ENCODE measurements at places on chromosomes 2 and 18.
A peak's percentile ranks its signal among the peaks of the same experiment; 100 is the strongest.

- DNase-seq, result no peak
Observed at GRCh38 chr2:129058981-129059380, 740.3 kb upstream of the HS6ST1 start.

DNA sequence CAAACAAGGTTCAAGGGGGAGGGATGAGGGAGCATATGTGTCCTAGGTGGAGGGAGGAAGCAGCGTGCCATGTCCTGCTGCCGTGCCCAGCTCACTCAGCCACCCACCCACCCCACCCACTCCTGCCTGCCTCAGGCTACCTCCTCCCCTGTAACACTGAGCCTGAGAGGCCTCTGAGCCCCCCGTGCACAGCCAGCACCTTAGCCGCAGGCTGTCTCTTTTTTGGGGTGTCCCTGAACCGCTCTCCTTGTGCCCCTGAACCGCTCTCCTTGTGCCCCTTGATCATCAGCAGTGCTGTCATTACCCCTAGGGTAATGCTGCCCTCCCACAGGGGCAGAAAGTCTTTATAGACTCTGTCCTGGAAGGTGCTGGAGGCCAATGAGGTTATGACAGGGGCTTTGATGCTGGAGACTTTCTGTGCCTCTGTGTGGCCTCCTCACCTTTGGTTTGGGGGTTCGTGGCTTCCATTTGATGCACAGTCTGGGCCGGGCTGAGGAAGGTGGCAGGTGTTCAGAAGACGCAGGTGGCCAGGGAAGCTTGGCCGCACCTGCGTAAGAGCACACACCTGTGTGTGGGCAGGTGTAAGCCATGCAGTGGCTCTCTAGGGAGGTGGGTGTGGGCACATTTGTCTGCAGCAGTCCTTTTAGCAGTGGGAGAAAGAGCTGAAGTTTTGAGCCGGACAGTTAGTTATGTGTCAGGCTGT, 140.0 kb downstream of the SEPTIN10 start:
- peak; percentile 62 for DNase-seq

GRCh38 chr18:67608615-67609273, 92.2 kb upstream of the DSEL start:
- no peak for DNase-seq

GRCh38 chr2:185785156-185785555, 46.6 kb downstream of the FSIP2 start:
- DNase-seq, result no peak

All from NCI-H1105 treated with DMSO at 0.1 percent for 48 hours (cell line).